Left lobe of liver (tissue), 2 donors: ENCODE measurements at places on chromosomes 5 and 9.

DNA sequence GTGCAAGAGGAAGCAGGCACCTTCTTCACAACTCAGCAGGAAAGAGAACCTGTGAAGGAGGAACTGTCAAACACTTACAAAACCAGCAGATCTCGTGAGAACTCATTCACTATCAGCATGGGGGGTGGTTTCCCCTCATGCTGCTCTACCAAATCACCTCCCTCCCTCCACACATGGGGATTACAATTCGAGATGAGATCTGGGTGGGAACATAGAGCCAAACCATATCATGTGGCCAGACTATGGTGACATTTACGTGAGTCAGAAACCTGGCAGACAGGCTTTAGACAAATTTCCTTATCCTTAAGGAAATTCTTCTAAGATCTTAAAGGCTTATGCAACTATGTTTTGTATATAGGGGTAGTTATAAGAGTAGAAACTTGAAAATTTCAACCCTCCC, 8.7 kb upstream of the AOPEP start:
- no peak for DNase-seq

- no peak for DNase-seq
Measured at GRCh38 chr5:142475102-142475513, 150.3 kb upstream of the SPRY4 start.

DNA sequence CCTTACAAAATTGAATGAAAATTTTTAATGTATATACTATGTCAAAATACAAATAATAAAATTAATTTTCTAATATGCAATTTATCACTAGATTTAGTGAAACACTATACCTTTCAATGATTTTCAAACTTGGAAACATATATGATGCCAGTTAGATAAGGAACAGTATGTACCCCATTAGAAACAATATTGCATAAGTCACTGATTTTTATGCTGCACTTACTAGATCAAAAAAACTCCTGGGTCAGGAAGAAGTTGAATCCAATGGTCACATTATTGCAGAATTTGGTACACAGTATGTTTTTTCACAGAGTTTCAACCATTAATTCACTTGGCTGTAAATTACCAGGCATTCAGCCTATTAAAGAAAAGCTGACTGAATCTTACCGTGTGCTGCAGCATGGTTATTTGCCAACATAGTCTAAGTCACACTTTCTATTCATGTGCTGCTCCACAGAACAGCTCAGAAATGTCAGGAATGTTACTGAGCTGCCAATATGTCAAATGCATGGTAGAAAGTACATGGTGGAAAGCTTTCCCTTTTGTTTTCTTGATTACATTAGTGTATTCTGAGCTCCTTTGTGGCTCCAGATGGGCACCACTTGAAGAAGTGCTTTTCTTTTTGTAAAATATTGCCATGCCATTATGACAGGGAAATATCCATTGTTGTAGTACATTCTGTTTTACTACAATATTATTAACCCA, 9.9 kb upstream of the PRR16 start:
- no peak for DNase-seq

GRCh38 chr5:89005990-89006389, 123.0 kb upstream of the MEF2C start:
- no peak for DNase-seq

GRCh38 chr5:155987265-155987810, 339.6 kb upstream of the SGCD start:
- no peak for DNase-seq

DNA sequence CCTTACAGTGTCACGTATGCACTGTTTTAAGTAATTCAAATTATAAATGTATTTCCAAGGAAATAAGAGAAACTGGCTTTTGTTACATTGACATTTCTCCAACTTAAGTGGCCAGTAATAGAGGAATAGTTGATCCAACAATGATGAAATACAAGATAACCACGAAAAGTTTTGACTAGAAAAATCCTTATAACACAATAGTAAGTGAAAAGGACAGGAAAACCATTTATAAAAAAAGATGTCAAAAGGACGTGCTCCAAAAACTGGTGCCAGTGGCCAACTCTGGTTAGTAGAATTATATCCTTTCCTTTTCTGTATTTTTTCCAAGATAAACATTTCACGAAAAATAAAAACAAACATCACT, 210.9 kb downstream of the GAPVD1 start:
- no peak for DNase-seq

DNA sequence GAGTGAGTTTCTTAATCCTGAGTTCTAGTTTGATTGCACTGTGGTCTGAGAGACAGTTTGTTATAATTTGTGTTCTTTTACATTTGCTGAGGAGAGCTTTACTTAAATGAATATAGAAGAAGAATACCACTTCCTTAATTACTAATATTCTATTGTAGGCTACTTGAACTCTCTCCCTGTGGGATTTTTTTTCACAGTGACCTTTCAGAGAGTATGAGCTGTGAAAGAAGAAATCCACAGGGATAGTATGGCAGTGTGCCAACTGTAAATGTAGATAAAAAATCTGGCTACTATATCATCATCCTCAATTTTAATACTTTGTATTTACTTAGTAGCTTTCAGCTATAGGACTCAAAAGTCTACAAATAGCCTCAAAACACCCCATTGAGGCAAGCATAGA, 67.3 kb downstream of the COMMD10 start:
- DNase-seq: no peak

DNA sequence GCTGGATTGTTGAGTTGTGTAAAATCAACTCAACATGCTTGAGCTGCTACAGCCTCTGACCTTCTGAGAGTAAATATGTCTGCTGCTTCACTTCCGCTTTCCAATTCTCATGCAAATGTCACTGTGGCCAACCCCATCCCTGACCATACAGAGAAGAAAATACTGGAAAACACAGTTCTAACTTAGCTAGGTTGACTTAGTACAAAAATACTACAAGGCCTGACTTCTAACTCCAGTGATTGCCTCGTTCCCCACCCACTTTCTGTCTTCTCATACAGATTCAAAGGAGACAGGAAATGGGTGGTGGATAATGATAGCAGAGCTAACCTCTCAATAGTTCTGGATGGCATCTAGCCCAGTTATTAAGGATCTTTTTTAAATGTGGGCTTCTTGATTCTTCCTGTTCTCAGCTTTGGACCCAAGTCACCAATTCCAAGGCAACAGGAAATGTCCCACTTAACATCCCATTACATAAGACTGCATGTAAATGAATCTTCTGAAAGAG, 226.6 kb upstream of the SLC24A2 start:
- no peak for DNase-seq

DNA sequence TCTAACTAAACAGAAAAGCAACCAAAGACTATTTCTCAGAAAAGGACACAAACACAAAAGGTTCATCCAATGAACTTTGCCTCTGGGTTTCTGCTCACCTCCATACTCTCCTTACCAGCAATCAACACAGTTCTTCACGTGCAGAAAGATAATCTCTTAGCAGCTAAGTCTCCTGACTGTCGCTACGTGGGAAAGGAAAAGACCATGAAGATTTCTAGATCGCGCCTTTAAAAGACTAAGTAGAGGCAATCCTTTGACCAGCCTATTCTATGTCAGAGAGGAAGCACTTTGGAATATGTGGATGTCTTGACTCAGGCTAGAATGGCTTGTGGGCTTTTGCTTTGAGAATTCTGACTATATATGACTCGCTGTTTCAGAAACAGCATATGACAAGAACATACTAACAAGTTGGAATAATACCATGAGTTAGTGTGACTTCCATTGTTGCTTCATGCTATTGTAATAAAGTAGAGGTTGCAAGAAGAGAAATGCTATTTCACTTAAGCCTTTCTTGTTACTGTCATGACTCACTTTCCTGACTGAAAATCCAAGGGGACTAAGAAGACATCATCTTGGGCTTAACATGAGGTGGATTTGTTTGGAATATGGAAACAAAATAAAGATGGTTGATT, 339.5 kb upstream of the RFX3 start:
- DNase-seq: no peak
